Breast epithelium (tissue), 4 donors: ENCODE measurements at places on chromosomes 5 and 9.

DNA sequence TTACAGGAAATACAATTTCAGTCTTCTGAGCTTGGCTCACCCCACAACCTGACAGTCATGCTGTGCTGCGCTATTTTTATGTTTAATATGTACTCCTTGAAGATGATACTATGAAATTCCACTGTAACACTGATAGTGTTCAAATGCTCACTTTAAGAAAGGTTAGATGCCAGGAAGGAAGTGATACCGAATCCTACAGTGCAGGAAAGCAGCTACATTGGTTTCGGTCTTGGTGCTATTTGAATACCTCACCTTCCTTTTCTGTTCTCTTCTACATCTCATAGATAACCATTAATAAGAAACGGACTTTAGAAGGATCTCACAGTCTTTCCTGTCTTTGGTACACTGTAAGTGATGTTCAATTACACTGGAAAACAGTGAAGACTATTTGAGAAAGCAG is 117.6 kb downstream of the SEMA5A start:
- H3K4me3 ChIP-seq, result no peak overlapping the region
- no peaks in the 10 kb centered on the region for H3K27me3 ChIP-seq
- no peaks in the 10 kb centered on the region for H3K4me1 ChIP-seq
- DNase-seq, result no peak

- no peaks in the 10 kb centered on the region for H3K4me1 ChIP-seq
- H3K27ac ChIP-seq, result no peak within 1 kb of the TSS
- H3K36me3 ChIP-seq, result no peaks in the 10 kb centered on the region
- peak; percentile 74 for DNase-seq
- no peaks in the 10 kb centered on the region for H3K27me3 ChIP-seq
These were observed at the start of gene RGS3 for GRCh38 chr9:113463418-113464285. RGS3 (plus strand) TSS chr9:113463727; CDS start chr9:113463803, 76 bp downstream.

DNA sequence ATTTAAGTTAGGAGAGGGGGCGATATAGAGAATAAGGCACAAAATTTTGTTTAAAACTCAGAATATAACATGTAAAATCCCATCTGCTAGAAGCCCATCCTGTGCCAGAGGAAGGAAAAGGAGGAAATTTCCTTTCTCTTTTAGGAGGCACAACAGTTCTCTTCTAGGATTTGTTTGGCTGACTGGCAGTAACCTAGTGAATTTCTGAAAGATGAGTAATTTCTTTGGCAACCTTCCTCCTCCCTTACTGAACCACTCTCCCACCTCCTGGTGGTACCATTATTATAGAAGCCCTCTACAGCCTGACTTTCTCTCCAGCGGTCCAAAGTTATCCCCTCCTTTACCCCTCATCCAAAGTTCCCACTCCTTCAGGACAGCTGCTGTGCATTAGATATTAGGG is 18.3 kb downstream of the MOCS2 start:
- H3K27me3 ChIP-seq, result no peaks in the 10 kb centered on the region
- no peak overlapping the region for H3K27ac ChIP-seq
- H3K36me3 ChIP-seq, result no peaks in the 10 kb centered on the region
- DNase-seq, result no peak
- no peaks in the 10 kb centered on the region for H3K4me1 ChIP-seq

- H3K4me1 ChIP-seq, result no peaks in the 10 kb centered on the region
- H3K4me3 ChIP-seq, result no peak overlapping the region
- H3K27ac ChIP-seq, result no peak overlapping the region
- H3K27me3 ChIP-seq, result no peaks in the 10 kb centered on the region
These were observed 109.6 kb upstream of the CNTLN start for GRCh38 chr9:17025281-17025680.

DNA sequence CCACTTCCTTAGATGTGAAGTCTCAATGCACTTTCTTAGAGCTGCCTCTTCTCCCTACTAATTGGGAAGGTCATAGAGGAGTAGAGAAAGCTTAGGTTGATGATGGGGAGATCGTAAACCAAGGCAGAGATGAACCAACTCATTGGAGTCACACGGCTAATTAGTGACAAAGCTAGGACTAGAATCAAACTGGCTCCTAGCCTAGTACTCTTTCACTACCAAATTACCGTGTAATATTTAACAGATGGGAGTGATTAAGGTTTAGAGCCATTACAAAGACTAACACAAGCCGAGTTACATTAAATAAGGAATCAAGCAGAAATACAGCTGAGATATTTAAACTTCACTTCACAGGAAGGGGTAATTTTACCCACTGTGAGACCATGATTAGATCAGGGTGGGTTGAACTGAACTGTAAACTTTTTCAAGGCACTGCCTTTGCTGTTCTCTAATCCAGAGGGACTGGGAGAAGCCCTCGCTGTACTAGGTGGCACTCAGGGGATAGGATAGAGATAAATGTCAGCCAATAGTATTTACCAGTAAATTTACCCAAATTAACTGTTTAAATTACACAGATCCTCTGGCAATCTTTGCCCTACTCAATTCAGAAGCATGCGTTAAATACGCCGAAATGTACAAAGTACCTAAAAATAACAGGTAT is 166.4 kb upstream of the PIK3R1 start:
- no peak overlapping the region for H3K4me3 ChIP-seq
- H3K27ac ChIP-seq, result no peak overlapping the region
- H3K4me1 ChIP-seq, result no peaks in the 10 kb centered on the region
- DNase-seq, result no peak
- no peaks in the 10 kb centered on the region for H3K27me3 ChIP-seq

GRCh38 chr5:90037646-90038045 is 371.9 kb downstream of the CETN3 start:
- H3K4me3 ChIP-seq, result no peak overlapping the region
- H3K27ac ChIP-seq, result no peak overlapping the region
- H3K4me1 ChIP-seq, result no peaks in the 10 kb centered on the region
- DNase-seq, result no peak

- DNase-seq, result no peak
- H3K27me3 ChIP-seq, result no peaks in the 10 kb centered on the region
- no peaks in the 10 kb centered on the region for H3K36me3 ChIP-seq
- H3K4me1 ChIP-seq, result no peaks in the 10 kb centered on the region
- no peak overlapping the region for H3K4me3 ChIP-seq
- no peak overlapping the region for H3K27ac ChIP-seq
These were observed 818.7 kb upstream of the PTPRD start for GRCh38 chr9:11431490-11431889.

DNA sequence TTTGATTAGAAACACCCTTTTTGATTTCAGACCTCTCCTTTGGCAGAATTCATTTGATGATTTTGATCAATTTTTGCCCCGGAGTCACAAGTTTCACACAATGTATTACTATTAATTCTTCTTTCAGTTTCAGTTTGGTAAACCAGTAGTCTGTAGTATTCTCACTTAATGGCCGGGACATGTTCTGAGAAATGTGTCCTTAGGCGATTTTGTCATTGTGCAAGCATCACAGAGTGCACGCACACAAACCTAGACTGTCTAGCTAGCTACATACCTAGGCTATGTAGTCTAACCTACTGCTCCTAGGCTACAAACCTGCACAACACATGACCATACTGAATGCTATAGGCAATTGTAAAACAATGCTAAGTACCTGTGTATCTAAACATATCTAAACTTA is 662.5 kb downstream of the IRX1 start:
- H3K36me3 ChIP-seq, result no peaks in the 10 kb centered on the region
- DNase-seq, result no peak
- no peaks in the 10 kb centered on the region for H3K27me3 ChIP-seq
- H3K4me1 ChIP-seq, result no peaks in the 10 kb centered on the region
- peak overlapping the region; percentile 20 for H3K27ac ChIP-seq
- H3K4me3 ChIP-seq, result peak overlapping the region; percentile 31

DNA sequence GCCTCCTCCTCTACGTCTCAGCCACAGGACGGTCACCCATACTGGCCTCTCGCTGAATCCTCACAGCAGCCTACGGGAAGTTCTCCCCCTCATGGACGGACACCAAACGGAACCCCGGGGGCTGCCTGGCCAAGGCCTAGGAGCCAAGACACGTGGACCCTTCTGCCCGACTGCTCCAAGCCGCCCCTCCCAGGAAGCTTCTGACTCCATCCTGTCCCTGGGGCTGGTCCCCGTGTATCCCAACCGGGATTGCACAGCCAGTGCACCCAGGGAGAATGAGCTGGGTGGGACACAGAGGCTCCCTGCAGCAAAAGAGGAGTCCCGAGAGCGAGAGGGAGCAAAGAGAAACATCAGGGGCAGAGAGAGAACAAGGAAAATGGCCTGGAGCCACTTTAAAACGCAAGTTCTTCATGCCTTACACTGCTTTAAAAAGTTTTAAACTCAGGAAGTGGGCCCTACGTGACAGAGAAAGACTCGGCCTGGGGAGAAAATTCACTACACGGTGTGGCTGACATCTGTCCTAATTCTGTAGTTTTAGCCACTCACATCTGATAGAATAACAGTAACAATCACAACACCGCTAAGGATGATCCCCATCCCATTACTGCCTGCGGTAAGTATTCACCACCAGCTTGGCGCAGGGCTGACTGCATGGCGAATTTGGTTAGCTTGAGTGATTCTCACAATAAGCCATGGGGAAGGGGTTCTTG is 3.0 kb downstream of the FAM78A start:
- no peak for DNase-seq
- no peaks in the 10 kb centered on the region for H3K4me1 ChIP-seq
- H3K27ac ChIP-seq, result peak overlapping the region; percentile 75
- no peaks in the 10 kb centered on the region for H3K27me3 ChIP-seq
- H3K4me3 ChIP-seq, result peak overlapping the region; percentile 73

DNA sequence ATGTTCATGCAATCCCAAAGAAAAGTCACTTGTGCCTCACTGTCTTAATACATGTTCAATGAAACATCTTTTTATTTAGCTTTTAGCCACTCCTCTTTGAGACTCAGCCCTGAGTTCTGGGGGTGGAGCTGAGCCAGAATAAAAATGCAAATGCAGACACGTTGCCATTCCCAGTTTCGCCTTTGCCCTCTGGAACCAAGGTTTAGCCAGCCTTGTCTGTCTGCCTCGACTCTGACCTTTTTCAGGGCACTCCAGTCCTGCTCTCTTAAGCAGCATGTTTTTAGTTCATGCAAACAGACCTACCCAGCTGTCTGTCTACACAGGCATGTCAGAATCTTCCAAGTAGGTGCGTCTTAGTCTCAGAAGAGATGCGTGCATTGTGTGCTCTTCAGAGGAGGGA is 82.2 kb upstream of the RANBP3L start:
- H3K36me3 ChIP-seq, result no peaks in the 10 kb centered on the region
- DNase-seq, result no peak
- no peaks in the 10 kb centered on the region for H3K27me3 ChIP-seq
- no peaks in the 10 kb centered on the region for H3K4me1 ChIP-seq
- H3K27ac ChIP-seq, result no peak overlapping the region
- no peak overlapping the region for H3K4me3 ChIP-seq

GRCh38 chr5:14925326-14925725 is 53.7 kb upstream of the ANKH start:
- no peak overlapping the region for H3K4me3 ChIP-seq
- H3K4me1 ChIP-seq, result no peaks in the 10 kb centered on the region
- H3K36me3 ChIP-seq, result no peaks in the 10 kb centered on the region
- H3K27me3 ChIP-seq, result no peaks in the 10 kb centered on the region
- no peak overlapping the region for H3K27ac ChIP-seq

GRCh38 chr5:109199289-109199688 is 210.5 kb downstream of the PJA2 start:
- no peaks in the 10 kb centered on the region for H3K36me3 ChIP-seq
- H3K27me3 ChIP-seq, result no peaks in the 10 kb centered on the region
- no peak overlapping the region for H3K4me3 ChIP-seq
- no peaks in the 10 kb centered on the region for H3K4me1 ChIP-seq
- no peak overlapping the region for H3K27ac ChIP-seq
- no peak for DNase-seq

- H3K36me3 ChIP-seq, result no peaks in the 10 kb centered on the region
- DNase-seq, result no peak
- H3K27me3 ChIP-seq, result peaks cover 12% of the 10 kb centered on the region
- H3K4me3 ChIP-seq, result no peak overlapping the region
These were observed 292.5 kb downstream of the PARP8 start for GRCh38 chr5:50958852-50959457.

DNA sequence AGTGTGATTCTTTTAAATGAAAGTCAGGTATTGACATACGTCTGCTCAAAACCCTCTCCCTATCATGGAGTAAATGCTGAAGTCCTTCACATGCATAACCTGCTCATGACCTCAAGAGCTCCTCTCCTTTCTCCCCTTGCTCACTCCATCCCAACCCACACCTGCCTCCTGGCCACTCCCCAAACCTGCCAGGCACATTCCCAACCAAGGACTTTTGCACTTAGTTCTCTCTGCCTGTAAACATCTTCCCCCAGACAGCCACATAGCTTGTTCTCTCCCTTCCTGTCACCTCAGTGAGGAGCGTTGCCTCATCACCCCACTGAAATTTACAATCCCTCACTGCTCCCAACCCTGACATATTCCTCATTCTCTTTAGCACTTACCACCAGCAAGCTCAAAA is 8.7 kb downstream of the SETD9 start:
- H3K36me3 ChIP-seq, result no peaks in the 10 kb centered on the region
- no peak overlapping the region for H3K4me3 ChIP-seq
- H3K27me3 ChIP-seq, result no peaks in the 10 kb centered on the region
- no peak for DNase-seq
- no peak overlapping the region for H3K27ac ChIP-seq
- H3K4me1 ChIP-seq, result no peaks in the 10 kb centered on the region

DNA sequence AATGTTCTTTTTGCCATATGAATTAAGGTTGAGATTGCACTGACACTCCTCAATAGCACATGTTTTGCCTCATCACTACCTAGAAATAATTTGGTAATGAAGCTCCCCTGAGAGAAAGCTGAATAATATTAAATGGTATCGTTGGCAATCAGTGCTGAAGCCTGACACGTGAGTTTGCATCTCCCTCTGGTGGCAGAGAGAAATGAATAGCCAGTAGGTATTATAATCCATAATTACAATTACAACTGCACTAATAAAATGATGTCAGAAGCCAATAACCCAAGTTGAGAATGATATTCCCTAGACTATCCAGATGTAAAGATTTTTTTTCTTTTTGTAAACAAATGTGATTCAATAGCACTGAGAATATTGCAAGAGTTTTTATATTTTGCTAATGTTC is 700.3 kb downstream of the PTPRD start:
- H3K4me3 ChIP-seq, result no peak overlapping the region
- no peaks in the 10 kb centered on the region for H3K27me3 ChIP-seq
- H3K27ac ChIP-seq, result no peak overlapping the region
- no peaks in the 10 kb centered on the region for H3K4me1 ChIP-seq
- no peaks in the 10 kb centered on the region for H3K36me3 ChIP-seq
- DNase-seq, result no peak

GRCh38 chr9:5191985-5192384 is 6.5 kb upstream of the INSL6 start:
- DNase-seq, result no peak
- no peak overlapping the region for H3K4me3 ChIP-seq
- no peak overlapping the region for H3K27ac ChIP-seq
- no peaks in the 10 kb centered on the region for H3K27me3 ChIP-seq

GRCh38 chr9:38358390-38359296 is 33.9 kb upstream of the ALDH1B1 start:
- H3K27ac ChIP-seq, result no peak overlapping the region
- no peaks in the 10 kb centered on the region for H3K27me3 ChIP-seq
- no peak for DNase-seq
- no peaks in the 10 kb centered on the region for H3K36me3 ChIP-seq

GRCh38 chr5:68332556-68332955 is 117.0 kb downstream of the PIK3R1 start:
- H3K27me3 ChIP-seq, result no peaks in the 10 kb centered on the region
- H3K4me1 ChIP-seq, result no peaks in the 10 kb centered on the region
- no peak overlapping the region for H3K27ac ChIP-seq
- H3K36me3 ChIP-seq, result no peaks in the 10 kb centered on the region
- no peak for DNase-seq

- no peaks in the 10 kb centered on the region for H3K27me3 ChIP-seq
- H3K4me3 ChIP-seq, result no peak overlapping the region
- H3K27ac ChIP-seq, result no peak overlapping the region
- H3K4me1 ChIP-seq, result no peaks in the 10 kb centered on the region
These were observed 32.7 kb upstream of the FSD1L start for GRCh38 chr9:105414947-105415661.
